ENCODE measurements at places on chromosomes 16 and 17. TPM values are rescaled to one million over a fixed set of nuclear protein-coding genes. Genes with fewer than 3 reads are reported as not detected.
A peak's percentile ranks its signal among the peaks of the same experiment; 100 is the strongest.

DNA sequence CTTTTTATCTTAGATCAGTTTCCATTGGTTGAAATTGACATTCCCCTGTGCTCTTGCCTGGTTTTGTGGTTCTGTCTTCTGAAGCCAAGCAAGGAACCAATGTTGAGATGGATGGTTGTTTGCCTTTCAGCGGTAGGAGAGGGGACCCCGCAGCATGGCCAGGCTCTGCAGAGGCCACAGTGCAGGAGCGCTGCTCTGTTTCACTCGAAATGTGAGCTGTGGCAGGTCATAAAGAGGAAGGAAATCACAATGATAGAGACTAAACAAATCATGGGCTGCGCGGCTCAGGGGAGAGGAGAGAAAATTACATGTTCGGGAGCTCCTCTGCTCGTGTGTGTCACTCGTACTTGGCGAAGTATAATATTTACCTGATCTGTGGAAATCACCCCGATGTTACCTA, 148.2 kb downstream of the SNX29 start:
- no peaks in the 10 kb centered on the region for H3K27me3 ChIP-seq
- no peaks in the 10 kb centered on the region for H3K4me1 ChIP-seq
- H3K27ac ChIP-seq = no peak overlapping the region
- no peak for DNase-seq
- H3K4me3 ChIP-seq = no peak overlapping the region

SLC5A10 gene
- not detected for total RNA-seq

DNA sequence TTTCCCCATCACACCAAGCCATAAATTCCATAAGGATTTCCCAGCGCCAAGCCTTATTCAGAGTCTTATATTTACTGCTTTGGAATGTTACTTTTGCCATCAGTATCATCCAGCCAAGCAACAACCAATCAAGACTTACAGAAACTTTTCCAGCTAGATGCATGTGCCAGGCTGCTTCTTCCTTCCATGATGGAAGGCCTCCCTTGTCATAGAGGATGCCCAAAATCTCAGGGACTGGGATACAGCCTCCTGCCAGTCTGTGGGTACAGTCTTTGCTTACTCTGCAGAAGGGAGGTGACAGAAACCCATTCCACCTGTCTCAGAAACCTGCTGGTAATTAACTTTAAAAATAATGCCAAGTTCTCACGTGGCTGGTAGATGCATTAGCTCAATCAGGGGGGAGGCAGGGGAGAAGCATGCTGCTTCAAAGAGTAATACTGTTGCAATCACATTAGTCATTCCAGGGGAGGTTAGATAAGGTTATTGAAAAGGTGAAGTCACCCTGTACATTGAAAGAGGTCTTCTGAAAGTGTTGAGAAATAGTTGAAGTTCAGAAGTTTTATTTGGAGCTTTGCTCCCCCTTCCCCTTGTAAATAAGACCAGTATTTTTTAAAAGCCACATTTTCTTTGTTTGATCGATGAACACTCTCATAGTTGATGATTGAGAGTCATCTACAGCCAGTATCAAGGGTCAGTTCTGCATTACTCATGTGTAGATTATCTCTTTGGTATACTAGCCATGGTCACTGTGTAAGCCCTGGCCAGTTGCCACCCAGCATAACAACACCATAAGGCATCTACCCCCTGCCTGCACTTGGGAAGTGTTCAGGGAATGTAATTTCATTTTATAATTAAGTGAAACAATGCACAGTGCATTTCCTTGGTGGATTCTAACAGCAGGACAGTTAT, 22.2 kb downstream of the HLF start:
- H3K36me3 ChIP-seq = no peaks in the 10 kb centered on the region
- H3K4me1 ChIP-seq = no peaks in the 10 kb centered on the region
- DNase-seq = no peak
- H3K27ac ChIP-seq = no peak overlapping the region

FZD2 gene
- 17.6 TPM for total RNA-seq

DNA sequence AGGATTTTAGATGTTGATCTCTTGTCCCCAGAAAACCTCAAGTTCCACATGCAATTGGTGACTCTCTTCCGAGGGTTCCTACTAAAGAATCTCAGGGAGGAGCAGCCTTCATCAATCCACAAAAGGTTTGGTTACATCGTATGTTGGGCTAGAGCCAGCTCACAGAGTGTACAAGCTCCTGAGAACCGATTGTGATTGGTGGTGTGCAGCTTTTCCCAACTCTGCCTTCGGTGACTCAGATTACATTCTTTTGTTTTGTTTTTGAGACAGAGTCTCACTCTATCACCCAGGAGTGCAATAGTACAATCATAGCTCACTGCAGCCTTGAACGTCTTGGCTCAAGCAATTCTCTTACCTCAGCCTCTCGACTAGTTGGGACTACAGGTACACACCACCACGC, 172.4 kb downstream of the PMP22 start:
- no peak overlapping the region for H3K27ac ChIP-seq
- no peak overlapping the region for H3K4me3 ChIP-seq
- no peak for DNase-seq
- H3K4me1 ChIP-seq = no peaks in the 10 kb centered on the region
- H3K27me3 ChIP-seq = no peaks in the 10 kb centered on the region

IKZF3 gene
- total RNA-seq = 0.56 TPM

DNA sequence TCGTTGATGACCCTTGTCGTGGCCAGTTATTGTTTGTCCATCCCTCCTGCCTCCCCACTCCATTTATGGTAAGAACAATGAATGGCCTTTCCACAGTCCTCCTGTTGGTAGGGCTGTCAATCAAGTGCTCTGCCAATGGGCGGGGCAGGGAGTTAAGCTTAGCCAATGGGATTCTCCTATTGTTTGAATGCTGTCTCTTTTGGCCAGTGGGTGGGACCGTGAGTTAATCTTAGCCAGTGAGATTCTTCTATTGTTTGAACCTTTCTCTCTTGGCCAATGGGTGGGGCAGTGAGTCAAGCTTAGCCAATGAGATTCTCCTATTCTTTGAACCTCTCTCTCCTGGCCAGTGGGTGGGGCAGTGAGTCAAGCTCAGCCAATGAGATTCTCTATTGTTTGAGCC, 85.4 kb downstream of the IRX3 start:
- no peak for DNase-seq
- H3K36me3 ChIP-seq = no peaks in the 10 kb centered on the region
- no peaks in the 10 kb centered on the region for H3K27me3 ChIP-seq
- no peak overlapping the region for H3K4me3 ChIP-seq
- no peaks in the 10 kb centered on the region for H3K4me1 ChIP-seq
- no peak overlapping the region for H3K27ac ChIP-seq

MAFG gene
- 26.9 TPM for total RNA-seq

DNA sequence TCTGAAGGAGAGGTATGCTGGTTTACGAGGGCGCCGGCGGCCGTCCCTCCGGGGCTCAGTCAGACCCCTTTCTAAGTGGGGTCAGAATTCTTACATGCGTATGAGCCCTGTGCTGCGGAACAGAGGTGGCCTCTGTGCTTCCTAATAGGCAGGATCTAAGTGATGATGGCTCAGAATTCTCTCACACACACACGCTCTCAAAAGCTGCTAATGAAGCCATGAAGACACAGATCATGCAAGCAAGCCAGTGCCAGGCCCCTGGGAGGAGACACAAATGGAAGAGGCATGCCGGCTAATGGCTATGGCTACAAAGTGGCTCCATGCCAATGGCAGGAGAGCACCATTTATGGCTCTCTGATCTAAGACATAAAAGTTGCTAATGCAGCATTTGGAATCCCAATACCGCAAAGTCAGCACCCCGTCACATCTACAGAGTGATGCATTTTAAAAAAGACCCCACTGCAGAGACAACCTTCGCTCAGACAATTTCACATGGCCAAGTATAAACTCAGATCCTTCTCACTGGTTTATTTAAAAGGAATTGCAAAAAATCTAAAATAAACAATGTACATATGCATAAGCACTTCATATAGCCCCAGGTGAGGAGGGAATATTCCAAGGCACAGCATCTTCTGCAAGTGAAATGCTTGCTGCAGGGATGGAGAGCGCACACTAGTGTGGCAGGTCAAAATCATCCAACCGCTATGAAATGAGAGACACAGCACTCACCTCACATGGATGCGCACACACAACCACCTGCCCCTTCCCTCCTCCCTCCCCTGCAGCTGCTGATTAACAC, 24.5 kb downstream of the NPLOC4 start:
- H3K36me3 ChIP-seq = peaks cover 49% of the 10 kb centered on the region
- H3K4me3 ChIP-seq = no peak overlapping the region
- no peaks in the 10 kb centered on the region for H3K4me1 ChIP-seq
- no peak for DNase-seq
- H3K27me3 ChIP-seq = no peaks in the 10 kb centered on the region
- H3K27ac ChIP-seq = no peak overlapping the region

DNA sequence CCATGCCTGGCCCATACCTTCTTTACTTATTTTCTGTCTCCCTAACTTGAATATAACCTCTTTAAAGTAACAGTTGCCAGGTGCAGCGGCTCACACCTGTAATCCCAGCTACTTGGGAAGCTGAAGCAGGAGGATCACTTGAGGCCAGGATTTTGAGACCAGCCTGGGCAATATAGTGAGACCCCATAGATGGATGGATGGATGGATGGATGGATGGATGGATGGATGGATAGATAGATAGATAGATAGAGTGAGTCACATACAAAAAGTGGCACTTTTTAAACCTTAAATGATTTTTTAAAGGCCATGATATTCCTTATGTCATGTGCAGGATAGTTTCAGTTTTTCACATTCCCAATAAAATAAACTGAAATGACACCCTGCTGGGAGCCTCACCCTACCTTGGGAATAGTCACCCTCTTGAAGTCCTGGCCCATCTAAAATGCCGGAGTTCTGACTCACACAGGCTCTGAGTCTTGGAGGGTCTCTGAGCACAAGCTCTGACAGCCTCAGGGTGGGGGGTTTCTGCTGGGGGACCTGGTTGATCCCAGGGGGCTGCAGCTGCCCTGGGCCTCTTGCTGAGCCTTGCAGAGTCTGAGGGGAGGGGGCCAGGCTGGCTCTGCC, 26.2 kb downstream of the CPNE2 start:
- H3K36me3 ChIP-seq = no peaks in the 10 kb centered on the region
- DNase-seq = no peak
- H3K27me3 ChIP-seq = no peaks in the 10 kb centered on the region
- no peak overlapping the region for H3K27ac ChIP-seq
- H3K4me3 ChIP-seq = no peak overlapping the region
- H3K4me1 ChIP-seq = peaks cover 8% of the 10 kb centered on the region

- H3K4me1 ChIP-seq = no peaks in the 10 kb centered on the region
- no peak overlapping the region for H3K27ac ChIP-seq
These were observed 4.6 kb upstream of the SLC12A3 start for GRCh38 chr16:56860226-56861020.

ETV4 gene
- 137 TPM for total RNA-seq

OR2C1 gene
- not detected for total RNA-seq

GRCh38 chr17:82236142-82236971, 7.5 kb downstream of the SLC16A3 start:
- no peaks in the 10 kb centered on the region for H3K36me3 ChIP-seq
- H3K27me3 ChIP-seq = peaks cover 7% of the 10 kb centered on the region
- peaks cover 8% of the 10 kb centered on the region for H3K4me1 ChIP-seq
- DNase-seq = no peak

GRCh38 chr16:67654403-67654911, 5.6 kb downstream of the ACD start:
- H3K4me3 ChIP-seq = no peak overlapping the region
- H3K4me1 ChIP-seq = no peaks in the 10 kb centered on the region
- no peak for DNase-seq
- H3K27ac ChIP-seq = no peak overlapping the region
- H3K27me3 ChIP-seq = peaks cover 8% of the 10 kb centered on the region
- H3K36me3 ChIP-seq = no peaks in the 10 kb centered on the region

DNA sequence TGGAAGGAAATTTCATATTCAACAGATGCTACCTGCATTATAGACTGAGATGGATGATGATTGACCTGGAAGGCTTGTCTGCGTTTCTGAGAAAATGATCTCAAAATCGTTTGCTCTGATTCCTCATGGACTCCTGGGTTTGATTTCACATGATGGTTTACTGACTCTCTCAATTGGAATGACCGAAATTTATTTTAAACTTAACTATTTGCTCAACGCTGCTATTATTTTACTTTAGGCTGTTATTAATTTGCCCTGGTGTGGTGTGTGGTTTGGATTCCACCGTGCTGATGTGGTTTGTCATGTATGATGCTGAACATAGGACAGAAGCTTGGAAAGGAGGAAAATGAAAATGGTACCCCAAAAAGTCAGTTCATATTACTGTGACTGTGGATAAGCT, 37.3 kb upstream of the ELAC2 start:
- H3K27ac ChIP-seq = no peak overlapping the region
- H3K27me3 ChIP-seq = no peaks in the 10 kb centered on the region
- H3K36me3 ChIP-seq = no peaks in the 10 kb centered on the region
- DNase-seq = no peak
- H3K4me3 ChIP-seq = no peak overlapping the region

DNA sequence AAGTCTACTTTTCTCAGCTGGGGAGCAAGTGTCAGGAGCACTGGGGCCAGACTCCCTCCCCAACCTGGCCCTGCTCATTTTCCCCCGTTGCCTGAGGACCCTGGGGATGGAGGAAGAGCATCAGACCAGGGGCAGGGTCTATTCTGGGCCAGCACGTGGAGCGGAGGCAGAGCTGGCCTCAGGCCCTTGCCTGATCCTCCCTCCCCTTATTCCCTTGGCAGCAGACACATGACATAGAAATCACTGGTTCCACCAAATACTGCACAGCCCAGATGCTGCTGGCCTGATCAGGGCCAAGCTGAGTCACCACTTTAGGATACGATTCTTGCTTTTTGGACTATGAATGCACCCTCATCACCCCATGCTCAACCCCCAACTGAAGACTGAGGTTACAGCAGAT, 15.8 kb upstream of the AGRP start:
- no peak for DNase-seq
- H3K4me1 ChIP-seq = no peaks in the 10 kb centered on the region
- no peak overlapping the region for H3K4me3 ChIP-seq
- peaks cover 15% of the 10 kb centered on the region for H3K27me3 ChIP-seq
- no peaks in the 10 kb centered on the region for H3K36me3 ChIP-seq

GRCh38 chr17:49511810-49512209, 16.7 kb downstream of the NGFR start:
- H3K4me3 ChIP-seq = no peak overlapping the region
- no peak for DNase-seq
- H3K27ac ChIP-seq = no peak overlapping the region
- H3K4me1 ChIP-seq = peaks cover 63% of the 10 kb centered on the region

- H3K4me1 ChIP-seq = peaks cover 8% of the 10 kb centered on the region
- DNase-seq = no peak
- H3K27me3 ChIP-seq = no peaks in the 10 kb centered on the region
- no peak overlapping the region for H3K27ac ChIP-seq
These were observed 104.7 kb downstream of the SMG6 start for GRCh38 chr17:2198927-2199326.

TTYH2 gene
- total RNA-seq = 3.7 TPM

- no peaks in the 10 kb centered on the region for H3K27me3 ChIP-seq
- H3K27ac ChIP-seq = no peak overlapping the region
- DNase-seq = peak; percentile 90
- H3K36me3 ChIP-seq = no peaks in the 10 kb centered on the region
- H3K4me1 ChIP-seq = no peaks in the 10 kb centered on the region
These were observed 11.0 kb downstream of the ACSM3 start for GRCh38 chr16:20774703-20775362.

DNA sequence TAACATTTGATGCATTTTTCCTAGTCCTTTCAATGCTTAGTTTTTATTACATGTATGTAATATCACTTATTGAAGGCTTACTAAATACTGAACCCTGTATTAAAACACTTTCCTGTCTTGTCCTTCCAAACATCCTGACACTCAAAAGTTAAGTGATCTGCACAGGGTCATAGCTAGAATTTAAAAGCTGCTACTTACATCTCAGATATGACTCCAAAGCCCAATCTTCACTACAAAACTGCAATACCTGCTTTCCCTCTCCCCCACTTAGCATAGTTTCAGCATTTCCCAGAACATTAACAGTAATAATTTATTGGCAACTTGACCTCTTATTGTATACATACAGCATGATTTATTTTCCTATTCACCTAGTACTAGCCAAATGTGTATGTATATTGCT, 4.3 kb upstream of the TRIM37 start:
- no peaks in the 10 kb centered on the region for H3K4me1 ChIP-seq
- H3K27me3 ChIP-seq = no peaks in the 10 kb centered on the region
- no peak overlapping the region for H3K27ac ChIP-seq
- H3K4me3 ChIP-seq = no peak overlapping the region
- H3K36me3 ChIP-seq = peaks cover 29% of the 10 kb centered on the region
